AG10803 (cell line): ENCODE measurements at places on chromosomes 7 and 10.

DNA sequence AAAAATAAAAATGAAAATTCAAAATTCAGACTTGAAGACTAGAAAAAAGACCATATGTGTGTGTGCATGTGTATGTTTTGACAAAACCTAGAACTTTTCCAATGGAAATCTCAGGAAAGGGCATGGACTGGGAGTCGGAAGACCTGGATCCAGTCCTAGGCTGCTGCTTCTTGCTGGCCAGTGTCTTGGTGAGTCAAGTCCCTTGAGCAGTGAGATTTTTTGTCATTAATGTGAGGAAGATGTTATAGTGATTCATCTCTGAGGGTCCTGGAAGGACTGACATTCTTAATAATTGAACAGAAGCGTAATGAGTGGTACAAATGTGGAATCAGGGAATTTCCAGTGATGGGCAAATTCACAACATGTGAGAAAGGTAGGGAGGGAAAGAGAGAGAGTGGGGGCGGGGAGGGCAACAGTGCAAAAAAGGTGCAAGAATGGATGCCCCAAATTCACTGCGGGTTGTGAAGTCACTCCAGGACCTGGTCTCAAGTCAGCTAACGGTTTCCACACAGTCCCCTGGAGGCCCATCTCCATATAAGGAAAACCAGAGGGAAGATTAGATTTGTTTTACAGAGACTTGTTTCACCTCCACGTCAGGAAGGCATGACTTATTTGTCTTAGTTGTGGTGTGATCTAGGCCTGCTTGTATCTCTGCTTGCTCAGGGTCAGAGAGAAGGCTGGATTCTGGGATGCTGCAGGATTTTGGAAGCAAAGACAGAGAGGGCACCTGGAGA lies 201.7 kb downstream of the BUB3 start:
- no peak for DNase-seq

- no peak for DNase-seq
These were observed at the start of gene SHH for GRCh38 chr7:155811895-155812761. Gene SHH (minus strand): TSS chr7:155812463. CDS start chr7:155812122, 341 bp downstream.

- no peak for DNase-seq
These were observed 567 bp downstream of the KCNH2 start for GRCh38 chr7:150977382-150978125.

GRCh38 chr10:118758449-118758848 lies 3.7 kb upstream of the CACUL1 start:
- DNase-seq, result no peak

GRCh38 chr10:94006591-94007550 lies 13.1 kb downstream of the PLCE1 start:
- DNase-seq, result peak; percentile 90

DNA sequence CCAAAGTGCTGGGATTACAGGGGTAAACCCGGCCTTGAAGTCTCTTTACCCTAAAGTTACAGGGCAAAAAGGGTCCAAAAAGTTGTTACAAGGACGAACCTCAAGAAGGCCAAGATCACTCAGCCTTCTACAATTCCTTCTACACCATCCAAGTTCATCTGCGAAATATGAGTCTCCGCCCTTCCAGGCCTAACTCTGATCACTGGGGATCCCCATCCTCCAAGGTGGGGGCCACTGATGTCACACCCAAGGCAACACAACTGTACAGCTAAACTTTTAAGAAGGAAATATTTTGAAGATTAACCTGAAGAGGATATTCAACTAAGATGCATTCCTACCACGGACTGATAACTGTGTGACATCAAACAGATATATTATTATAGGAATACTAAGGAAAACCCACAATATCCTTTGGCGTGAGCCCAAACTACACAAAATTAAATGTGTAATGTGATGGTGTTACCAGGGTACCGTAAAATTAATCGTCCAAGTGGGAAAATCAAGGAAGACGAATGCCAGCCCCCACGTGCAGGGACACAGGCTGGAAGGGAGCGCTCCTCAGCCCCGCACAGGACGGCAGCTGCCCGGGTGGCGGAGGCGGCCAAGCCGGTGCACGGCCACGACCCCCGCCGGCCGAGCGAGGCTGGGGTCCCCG lies 1.0 kb downstream of the PAXIP1 start:
- DNase-seq, result peak; percentile 3

- DNase-seq, result peak; percentile 94
These were observed 164.7 kb upstream of the PLXDC2 start for GRCh38 chr10:19651549-19651948.

- DNase-seq, result no peak
These were observed 142.7 kb downstream of the RNF133 start for GRCh38 chr7:122556219-122556618.

DNA sequence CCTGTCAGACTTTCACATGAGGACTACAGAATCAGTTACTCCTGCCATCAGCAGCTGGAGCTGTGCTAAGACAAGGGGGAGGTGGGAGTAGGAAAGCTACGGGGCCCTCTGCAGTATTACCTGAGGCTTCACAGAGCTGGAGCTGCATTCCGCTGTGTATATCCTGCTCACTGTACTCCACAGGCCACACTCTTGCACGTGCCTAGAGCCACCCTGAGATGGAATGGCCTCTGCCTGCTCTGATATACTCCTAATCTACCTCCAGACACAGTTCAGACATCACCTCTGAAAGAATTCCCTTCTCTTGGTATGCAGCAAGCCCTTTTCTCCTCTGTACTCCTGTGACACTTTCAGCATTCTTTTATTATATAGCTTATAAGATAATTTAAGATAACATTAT lies 34.8 kb downstream of the TRDMT1 start:
- no peak for DNase-seq

DNA sequence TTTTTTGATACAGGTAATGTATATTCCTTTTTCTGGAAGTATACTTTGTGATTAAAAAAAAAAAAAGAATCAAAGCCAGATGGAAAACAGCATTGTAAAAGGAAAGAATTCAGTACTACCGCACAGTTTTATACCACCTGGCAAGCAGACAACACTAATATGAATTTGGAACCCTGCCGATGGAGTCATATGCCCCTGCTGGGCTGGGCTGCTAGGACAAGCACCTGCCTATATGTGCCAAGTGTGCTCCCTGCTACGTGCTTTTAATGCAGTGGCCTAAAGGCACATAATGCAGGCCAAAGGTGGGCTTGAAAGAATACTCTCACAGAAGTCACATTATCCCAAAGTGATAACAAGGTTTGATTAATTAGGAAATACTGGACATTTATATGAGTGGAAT lies 29.8 kb upstream of the WAC start:
- DNase-seq, result peak; percentile 16

DNA sequence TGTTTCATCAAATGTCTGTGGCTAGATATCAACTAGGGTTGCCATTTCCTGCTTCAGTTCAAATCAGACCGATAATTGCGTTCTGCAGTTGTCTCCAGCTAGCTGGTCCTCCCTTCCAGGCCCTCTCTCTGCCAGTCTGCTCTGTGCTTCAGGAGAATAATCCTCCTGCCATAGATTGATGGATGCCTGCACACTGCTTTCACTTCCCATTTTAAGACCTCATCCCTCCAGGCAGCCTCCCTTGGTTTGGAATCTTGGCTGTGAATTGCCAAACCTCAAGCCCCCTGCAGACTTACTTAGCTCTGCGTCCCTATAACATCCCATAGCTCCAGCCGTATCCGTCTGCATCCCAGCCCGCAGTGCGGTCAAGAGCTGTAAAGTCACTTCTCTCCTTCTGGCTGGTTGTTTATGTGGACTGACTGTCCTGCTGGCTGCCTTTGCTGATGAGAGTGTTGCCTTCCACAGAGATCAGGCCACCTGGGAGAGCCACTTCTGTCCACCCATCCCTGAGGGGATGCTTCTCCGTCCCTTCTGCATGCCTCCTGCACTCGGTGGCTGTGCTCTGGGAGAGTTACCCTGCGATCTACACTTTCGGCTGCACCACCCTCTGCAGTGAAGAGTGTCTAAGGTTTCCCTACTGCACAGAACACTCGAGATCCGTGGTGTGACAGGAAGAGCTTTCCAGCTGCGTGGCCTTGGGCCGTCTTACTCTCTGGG lies 22.4 kb upstream of the KLF6 start:
- no peak for DNase-seq

DNA sequence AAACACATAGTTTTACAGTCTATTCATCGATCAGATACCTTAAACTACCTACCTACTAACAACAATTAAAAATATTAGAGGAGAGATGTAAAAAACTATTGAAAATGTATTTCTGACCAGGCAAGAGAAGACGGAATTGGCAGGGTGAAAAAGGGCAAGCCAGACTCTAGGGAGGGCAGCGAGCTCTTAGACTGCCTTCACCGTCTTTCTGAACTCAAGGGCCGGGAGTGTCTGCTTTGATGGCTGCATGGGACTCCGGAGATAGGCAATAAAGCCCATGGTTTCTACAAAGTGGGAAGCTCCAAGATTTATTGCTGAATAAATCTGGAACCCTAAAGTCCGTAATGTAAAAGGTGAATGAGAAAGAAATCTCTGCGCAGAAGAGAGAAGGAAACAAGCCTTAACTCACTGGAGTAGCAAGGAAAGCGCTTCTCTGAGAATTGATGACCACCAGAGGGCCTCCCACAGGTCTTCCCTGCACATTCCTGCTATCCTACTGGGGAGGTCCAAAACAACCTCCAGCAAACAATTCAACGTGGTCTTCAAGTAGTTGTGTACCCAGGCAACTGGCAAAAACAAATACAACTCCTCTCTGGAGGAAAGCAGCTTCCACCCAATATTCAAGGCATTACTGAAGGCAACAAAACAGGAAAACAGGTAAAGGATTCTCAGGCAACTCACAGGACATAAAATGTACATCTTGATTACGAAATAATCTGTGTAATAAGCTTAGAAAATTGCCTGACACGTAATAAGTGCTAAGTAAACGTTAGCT lies 181.3 kb downstream of the SDK1 start:
- DNase-seq, result no peak

- peak; percentile 46 for DNase-seq
These were observed 32.4 kb upstream of the MTPN start for GRCh38 chr7:136009488-136010079.

GRCh38 chr7:155722118-155722517 lies 77.7 kb downstream of the RBM33 start:
- no peak for DNase-seq

DNA sequence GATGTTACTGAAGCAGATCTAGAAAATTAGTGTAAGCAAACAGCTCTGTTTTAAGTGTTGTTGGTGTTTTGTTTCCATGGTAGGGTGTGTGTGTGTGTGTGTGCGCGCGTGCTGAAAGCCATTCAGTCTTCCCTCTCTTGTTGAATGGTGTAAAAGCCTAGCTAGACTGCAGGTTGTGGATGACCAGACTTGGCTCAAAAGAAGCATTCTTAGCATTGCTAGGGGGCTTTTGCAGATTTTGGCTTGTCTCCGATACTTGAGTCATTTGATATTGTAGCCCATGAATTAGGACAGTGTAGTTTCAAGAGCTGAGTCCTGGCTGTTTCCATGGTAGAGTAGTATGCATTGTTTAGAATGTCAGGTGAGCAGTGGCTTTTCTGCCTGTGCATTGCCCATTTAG lies 99.1 kb downstream of the SND1 start:
- peak; percentile 80 for DNase-seq

GRCh38 chr10:90462749-90463470 lies 394.9 kb downstream of the HTR7 start:
- DNase-seq, result no peak

DNA sequence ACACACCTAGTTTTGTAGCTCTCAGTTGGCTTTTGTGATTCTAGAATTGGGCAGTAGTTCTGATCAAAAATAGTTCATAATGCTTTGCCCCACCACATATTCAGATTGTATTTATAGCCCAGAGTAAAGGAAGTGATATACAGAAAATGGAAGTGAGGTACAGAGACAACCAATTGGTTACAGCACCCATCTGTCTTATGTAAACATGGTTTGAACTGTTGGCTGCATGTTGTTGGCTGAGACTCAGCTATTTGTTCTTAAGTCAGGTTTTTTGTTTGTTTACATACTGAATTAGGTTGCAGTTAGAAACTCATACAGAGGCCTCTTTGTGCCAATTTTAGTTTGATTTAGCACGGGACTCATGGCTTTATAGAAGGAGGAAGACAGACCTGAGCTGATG lies 158.9 kb upstream of the GPR26 start:
- DNase-seq, result no peak

DNA sequence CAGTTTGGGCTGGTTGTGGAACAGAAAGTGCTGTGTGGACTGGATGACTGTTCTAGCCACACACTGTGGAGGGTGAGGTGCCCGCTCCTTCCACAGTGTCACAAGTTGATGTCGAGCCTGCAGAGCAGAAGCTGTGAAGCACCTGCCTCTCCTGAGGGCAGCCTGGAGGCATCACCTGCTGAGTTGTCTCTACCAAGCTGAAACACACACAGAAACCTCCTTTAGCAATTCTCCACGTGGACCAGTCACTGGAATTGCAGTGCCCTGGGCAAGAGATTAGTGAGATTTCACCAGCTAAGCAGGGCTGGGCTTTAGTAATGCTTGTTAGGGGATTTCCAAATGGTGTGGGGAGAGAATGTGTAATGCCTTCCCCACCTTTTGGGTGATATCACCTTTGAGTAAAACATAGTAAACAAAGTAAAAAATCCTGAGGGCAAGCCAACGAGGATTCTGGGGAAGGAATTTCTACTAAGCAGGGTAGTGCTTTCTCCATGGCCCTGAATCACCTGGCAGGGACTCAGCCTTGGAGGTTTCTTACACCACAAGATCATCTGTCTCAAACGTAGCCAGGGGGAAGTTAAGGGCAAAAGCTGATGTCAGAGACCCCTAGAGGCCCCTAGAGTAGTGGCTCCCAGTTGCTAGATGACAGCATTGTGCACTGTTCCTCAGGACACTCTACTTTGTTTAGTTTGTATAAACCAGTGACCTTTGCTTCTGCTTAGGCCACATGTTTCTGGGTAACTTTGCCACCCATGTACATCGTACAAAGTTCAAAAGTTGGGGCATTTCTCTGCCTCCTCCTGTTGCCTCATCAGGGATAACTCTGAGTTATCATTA lies 233.1 kb upstream of the IGFBP3 start:
- DNase-seq, result no peak

GRCh38 chr10:78300526-78300925 lies 266.9 kb downstream of the RPS24 start:
- no peak for DNase-seq

GRCh38 chr10:37707829-37708578 lies 149.4 kb downstream of the ZNF248 start:
- no peak for DNase-seq

DNA sequence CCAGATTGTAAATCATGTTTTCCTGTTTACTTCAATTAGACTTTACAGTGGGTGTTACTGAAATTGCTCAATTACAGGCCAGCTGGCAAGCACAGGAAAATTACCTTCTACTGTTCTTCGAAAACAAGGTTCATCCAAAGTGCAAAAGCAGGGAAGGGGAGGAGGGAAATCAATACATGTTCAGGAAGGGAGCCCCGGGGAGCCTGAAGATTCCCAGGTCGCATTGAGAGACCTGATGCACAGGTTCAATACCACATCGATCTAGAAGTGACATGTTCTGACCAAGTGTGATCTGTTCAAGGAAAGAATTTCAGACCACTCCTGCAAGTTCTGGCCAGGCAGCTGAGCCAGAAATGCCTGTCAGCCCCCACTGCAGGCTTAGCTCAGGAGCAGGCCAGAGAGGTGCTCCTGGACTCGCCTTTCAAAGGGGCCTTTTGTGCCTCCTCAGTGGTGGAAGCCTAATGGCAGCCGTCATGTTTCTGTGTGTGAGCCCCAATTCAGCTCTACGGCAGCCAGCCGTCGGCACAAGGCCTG lies 35.9 kb downstream of the FAM53B start:
- no peak for DNase-seq

GRCh38 chr7:2520761-2521290 lies 1.3 kb downstream of the LFNG start:
- DNase-seq, result no peak
